ENCODE measurements at places on chromosomes 6 and 20.

GRCh38 chr6:134721060-134721405 lies 228.9 kb downstream of the ALDH8A1 start:
- no peak for DNase-seq

DNA sequence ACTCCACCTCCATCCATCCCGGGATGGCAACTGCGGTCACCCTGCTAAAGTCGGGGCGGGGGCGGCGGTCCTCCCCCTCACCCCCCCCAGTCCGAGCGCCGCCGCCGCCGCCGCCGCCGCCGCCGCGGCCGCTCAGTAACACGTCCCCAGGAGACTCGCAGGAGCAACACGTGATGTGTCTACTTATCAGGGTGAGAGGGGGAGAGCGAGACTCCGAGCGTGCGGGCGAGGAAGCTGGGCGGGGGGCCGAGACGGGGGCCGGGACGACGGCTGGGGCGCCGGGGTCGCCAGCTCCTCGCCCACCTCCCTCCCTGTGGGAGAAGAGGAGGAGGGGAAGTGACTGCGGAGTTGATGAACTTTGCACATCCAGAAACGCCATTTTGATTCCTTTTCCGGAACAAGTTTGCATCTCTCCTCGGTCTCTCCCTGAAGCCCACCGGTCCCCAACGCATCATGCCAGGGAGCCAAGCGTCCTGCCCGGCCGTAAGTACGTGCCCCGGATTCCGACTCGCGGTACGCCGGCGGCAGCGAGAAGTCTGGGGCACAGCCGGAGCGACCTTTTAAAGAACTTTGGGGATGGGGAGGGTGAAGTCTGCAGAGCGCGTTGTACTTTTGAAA lies at the start of gene RREB1:
Gene RREB1 (plus strand): TSS at position 384 of the 618 bp plus-strand sequence. CDS start 73,951 bp downstream, outside the sequence.
- peak; percentile 60 for DNase-seq

GRCh38 chr6:35640017-35640664 lies 48.6 kb downstream of the FKBP5 start:
- DNase-seq: no peak

DNA sequence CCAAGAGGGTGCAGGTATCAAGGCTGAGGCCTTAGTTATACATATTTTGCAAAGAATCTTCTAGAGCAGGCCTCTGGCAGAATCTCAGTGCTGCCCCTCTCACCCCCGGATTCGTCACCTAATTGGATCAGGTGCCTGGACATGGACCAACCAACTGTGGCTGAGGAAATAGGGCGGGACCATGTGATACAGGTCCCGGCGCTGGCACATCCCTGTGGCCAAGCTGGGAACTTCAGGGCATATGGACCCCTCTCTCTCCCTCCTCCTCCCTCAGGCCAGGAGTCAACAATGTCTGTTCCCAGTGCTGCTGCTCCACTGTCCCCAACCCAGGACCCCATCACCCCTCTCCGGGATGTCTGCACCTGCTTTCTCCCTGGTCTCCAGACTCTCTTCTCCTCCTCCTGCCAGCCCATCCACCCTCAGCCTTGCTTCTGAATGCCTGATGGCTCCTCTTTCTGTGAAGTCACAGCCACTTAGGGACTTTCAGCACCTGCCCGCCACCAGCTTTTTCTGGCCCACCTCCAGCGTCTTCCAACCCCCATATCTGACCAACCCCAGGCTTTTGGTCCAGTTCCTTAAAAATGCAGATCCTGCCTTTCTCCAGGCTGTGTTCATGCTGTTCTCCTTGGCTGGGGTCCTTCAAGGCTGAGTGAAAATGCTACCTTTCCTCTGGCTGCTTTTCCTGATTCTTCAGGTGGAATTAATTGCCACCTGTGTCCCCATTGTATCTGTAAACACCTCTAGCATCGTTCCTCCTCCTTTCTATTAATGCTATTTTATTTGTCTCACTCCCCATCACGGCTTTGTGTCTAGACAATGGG lies 19.0 kb upstream of the MLN start:
- DNase-seq: no peak

- no peak for DNase-seq
These were observed 283.7 kb upstream of the SOX4 start for GRCh38 chr6:21309807-21310221.

- no peak for DNase-seq
These were observed 115.8 kb downstream of the TBC1D7 start for GRCh38 chr6:13212538-13212937.

- no peak for DNase-seq
These were observed 47.2 kb upstream of the CCN2 start for GRCh38 chr6:131998255-131998982.

GRCh38 chr6:136411453-136412354 lies 122.1 kb upstream of the BCLAF1 start:
- DNase-seq: no peak

GRCh38 chr6:30321692-30322388 lies 4.9 kb upstream of the TRIM39 start:
- DNase-seq: no peak

DNA sequence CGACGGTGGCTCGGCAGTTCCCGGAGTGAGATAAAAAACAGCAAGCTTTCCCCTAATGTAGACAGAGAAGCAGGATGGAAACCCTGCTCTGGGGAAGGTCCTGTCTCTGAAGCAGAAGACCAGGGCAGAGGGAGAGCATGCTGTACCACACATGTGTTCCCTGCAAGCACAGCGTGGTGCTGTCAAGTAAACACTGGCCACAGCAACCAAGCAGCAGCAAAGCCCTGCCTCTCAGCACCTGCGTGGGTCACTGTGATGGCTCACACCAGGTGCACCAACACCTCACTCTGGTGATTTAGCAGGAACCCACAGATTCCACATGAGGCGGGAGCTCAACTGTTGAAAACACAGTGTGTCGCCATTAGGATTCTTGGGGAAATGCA lies 65.2 kb upstream of the TXNDC5 start:
- DNase-seq: peak; percentile 5

DNA sequence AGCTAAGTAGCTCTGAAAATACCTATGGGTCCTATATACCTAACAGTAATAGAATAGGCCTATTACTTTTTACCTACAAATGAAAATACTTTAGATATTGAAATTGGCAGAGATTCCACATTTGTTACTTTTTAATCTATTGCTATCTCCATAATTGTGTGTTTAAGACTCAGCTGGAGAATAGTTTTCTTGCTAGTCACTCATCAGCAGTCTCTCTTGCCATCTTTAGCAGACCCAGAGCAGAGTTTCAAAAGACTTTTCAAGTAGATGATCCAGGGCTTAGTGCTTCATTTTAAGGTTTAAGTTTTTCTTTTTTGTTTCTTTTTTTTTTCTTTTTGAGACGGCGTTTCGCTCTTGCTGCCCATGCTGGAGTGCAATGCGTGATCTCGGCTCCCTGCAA lies 12.9 kb downstream of the ANKS1A start:
- DNase-seq: no peak

DNA sequence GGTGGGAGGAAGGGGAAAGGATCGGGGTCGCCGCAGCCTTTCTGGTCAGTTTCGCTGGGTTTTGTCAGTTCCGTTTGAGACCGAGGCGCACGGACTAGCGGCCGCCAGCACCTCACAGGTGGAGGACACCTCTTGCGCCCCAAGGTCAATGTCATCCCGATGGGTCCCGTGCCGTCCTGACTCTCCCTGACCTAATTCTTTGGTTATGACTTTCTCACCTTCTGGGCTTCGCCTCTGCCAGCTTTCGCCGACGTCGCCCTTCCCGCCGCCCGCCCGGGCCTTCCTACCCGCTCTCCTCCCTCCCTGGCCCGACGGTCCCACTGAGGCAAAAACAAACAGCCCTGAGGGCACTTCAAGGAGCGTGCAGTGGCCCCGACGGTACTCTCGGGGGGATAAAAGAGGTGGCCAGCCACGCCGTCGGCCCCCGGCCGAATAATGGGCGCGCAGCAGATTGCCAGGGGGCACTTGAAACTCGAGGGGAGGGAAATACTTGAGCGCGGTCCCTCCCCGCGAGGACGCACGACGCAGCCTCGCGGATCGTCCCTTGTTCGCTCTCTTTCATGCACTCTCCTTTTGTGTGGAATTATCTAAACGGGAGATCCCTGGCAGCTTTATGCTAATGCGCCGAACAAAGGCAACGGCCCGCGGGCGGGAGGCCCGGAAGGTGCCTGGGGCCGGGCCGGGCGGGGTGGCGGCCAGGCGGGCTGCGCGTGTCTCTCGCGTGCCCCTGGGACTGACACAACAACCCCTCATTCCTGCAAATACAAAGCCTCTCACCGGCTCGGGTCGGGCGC lies 3.9 kb upstream of the INSM1 start:
- no peak for DNase-seq

DNA sequence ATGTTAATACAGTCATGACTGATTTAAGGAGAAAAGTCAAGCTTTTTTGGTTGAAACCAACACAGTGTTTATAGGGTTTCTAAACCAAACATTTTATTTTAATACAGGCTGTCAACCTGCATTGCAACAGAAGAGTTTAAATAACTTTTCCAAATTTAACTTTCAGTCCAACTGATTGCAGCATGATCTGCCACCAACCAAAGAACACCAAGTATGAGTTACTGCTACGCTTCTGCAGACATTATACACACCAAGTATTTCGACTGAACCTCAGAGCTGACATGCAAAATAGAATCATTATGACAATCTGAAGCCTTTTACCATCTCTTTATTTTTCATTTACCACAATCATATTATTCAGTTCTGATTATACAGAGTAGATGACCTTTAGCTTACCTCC lies 151.2 kb upstream of the DST start:
- no peak for DNase-seq

- no peak for DNase-seq
These were observed 17.9 kb downstream of the PLCG1 start for GRCh38 chr20:41155261-41155660.

GRCh38 chr6:118335325-118335816 lies 212.7 kb upstream of the PLN start:
- no peak for DNase-seq

GRCh38 chr6:125192610-125192930 lies 39.0 kb downstream of the TPD52L1 start:
- no peak for DNase-seq

DNA sequence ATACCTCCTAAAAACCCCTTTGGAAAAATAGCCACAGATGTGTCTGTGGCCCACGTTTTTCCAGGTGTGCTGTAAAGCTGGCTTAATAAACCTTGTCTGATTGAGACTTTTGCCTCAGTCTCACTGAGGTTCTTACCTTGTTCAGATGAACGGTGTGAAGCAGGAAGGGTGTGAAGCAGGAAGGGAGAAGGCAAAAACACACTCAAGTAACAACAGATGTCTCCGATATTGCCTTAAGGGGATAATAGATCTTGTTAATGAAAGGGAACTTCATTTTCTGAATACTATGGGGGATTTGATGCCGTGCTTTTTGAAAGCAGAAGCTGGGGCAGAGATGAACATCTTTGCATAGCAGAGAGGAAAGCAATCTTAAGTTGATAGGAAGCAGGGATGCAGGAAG lies 37.8 kb downstream of the EDN1 start:
- no peak for DNase-seq

DNA sequence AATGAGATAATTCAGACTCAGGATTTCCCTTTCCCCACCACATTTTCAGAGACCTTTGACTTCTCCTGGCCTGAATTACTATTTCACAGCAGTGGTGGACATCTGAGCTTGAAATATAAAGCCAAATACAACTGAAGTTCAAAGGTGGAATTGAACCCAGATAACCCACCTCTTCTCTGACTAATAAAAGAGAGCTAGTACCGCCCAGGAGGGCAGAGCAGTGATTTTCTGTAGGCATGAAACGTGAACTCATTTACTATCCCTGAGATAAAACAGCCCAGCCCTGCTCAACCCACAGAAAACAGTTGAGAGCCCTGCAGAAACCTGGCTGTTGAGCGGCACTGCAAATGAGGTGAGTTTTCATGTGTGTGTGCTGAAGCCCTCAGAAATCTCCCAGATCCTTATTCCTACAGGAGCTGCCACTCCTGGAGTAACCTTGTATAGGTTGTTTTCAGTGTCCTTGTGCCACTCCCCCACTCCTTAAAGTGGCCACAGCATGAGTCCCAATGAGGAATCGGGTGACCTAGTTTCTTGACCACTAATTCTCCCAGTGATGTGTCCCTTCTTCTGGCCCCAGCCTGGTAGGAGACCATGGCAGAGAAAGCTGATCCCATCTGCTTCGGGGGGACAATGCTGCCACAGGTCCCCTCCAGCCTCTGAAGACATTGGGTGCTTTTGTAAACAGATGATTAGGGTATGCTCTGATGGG lies 99.2 kb downstream of the NOL4L start:
- DNase-seq: peak; percentile 41

- DNase-seq: no peak
These were observed 80.7 kb downstream of the ANKS1A start for GRCh38 chr6:34969662-34970265.

- no peak for DNase-seq
These were observed 150.6 kb downstream of the NFATC2 start for GRCh38 chr20:51391926-51392325.
